ENCODE measurements at places on chromosomes 2 and 18.

DNA sequence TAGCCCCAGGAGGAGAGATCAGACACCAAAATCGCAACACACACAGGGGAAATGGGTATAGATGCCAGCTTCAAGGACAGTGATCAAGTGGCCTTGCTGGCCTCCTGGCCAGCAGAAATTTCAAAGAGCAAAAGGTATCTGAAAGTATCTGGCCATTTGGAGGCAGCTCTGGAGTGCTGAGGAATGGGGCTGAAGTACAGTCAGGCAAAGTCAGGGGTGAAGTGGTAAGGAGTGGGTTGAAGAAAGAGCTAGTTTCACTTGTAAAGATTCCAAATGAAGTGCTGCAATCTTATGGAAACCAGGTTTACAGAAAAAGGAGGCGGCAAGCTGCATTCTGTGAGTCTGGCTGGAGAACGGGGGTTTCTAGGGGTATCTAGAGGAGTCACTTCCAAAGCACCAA, 19.2 kb upstream of the PCBP1 start:
- DNase-seq, result no peak

GRCh38 chr2:177748360-177748759, 324.2 kb downstream of the PDE11A start:
- no peak for DNase-seq

DNA sequence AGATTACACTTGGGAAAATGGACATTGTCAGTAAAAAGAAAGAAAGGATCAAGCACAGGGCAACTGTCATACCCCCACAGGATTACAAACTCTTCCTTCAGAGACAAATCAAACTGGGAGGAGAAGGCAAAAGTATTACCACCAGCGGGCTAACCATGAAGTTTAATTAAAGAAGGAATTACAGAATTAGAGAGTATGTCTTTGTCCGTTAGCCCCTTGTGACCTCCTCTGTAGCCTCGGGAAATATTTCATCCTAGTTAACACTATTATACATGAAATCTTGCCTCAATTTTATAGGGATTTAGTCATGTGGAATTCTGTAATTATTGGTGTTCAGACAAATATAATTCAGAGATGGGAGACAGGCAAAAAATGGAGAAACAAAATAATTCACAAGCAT, 60.7 kb downstream of the PAX3 start:
- no peak for DNase-seq

- DNase-seq, result no peak
Observed at GRCh38 chr2:178418426-178418825, 32.5 kb downstream of the PRKRA start.

DNA sequence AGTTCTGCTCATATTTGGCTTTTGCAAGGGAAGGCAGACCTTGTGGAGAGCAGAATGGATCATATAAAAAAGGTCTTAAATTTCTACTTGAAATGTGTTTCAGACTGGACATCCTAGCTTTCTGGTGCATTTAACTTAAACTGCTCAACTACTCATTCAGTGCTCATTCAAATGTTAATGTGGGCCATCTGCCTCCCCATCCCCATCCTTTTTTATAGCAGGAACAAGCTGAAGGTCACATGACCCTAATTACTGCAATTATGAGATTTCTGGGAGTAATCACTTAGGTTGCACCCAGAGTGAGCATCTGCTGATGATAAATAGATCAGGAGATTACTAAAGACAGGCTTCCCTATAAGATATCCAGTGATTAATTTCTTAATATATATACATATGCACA, 96.1 kb downstream of the MAP2 start:
- peak; percentile 25 for DNase-seq
